Fibroblast of pulmonary artery (primary cell): ENCODE measurements at places on chromosomes 7 and 10.
A peak's percentile ranks its signal among the peaks of the same experiment; 100 is the strongest.

- no peak for DNase-seq
These were observed 124.6 kb upstream of the MBL2 start for GRCh38 chr10:52897162-52897561.

- DNase-seq: no peak
These were observed 6.6 kb downstream of the MRPL43 start for GRCh38 chr10:100980711-100981110.

DNA sequence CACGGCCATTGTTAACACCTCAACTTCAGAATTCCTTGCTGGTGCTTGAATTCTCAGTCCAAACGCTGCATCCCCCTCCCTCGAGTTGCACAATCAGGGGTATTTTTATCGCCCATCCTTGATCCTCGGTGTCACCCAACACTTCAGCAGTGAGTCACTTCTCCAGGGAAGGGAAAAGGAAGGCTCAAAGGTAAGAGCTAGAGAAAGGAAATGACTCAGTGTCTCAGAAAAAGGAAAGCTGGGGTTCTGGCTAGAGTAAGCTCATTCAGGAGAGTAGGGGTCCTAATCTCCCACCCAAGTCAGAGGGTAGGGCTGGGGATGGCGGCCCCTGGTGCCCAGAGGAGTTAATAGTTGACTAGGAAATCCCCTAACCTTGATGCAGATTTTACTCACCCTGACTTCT lies 39.8 kb upstream of the TRIM8 start:
- DNase-seq: peak; percentile 88

- DNase-seq: no peak
These were observed 19.8 kb downstream of the CFAP70 start for GRCh38 chr10:73338801-73339368.

DNA sequence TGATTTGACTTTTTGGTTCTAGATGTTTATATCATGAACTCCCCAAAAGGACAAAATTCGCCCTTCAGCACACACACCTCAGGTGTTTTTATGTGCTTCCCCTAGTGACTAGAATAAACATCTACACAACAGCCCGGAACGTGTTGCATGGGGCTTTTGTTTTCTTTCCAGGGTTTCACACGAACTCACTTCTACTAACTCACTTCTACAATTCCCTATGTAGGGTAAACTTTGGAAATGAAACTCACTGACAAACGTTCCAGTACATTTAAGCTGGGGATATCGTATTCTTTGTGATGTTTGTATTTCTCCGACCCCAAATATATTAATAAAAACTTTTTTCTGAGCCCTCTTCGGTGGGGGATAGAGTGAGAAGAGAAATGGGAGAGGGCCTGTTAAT lies 1.4 kb downstream of the TRA2A start:
- peak; percentile 55 for DNase-seq

GRCh38 chr7:138377306-138377705 lies 82.8 kb upstream of the TRIM24 start:
- no peak for DNase-seq
